Left forelimb (tissue), 1 donor: ENCODE measurements at places on chromosomes 2 and 18.

DNA sequence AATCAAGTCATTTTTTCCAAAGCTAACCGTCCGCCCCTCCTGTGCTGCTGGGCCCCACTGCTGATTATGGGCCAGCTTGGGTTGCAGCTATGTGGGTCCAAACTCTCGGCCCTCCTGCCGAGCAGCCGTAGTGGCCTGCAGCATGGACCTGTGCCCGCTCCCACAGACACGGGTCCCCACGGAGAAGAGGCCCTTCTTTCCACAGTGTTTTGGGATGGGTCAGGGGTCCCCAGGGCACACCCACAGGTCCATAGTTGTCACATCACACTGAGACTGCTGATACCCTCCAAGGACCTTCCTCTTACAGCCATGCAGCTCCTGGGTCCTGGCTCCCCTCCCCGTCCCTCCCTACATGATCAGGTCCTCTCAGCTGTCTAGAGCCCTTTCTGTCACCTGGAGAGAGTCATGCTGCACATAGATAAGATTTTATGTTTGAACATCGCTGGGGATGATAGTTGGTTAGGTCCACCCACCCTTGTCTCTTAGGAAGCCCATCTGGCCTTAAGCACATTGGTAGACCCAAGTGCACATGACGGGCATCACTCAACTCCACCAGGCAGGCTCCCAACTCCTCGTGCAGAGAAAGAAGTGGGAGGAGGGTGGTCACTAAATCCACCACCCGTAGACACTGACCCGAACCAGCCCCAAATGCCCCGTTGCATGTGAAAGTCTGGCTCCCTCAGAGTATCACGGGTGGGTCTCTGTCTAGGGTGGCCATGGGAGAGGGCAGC is 17.5 kb downstream of the GPR55 start:
- peak; percentile 44 for DNase-seq

DNA sequence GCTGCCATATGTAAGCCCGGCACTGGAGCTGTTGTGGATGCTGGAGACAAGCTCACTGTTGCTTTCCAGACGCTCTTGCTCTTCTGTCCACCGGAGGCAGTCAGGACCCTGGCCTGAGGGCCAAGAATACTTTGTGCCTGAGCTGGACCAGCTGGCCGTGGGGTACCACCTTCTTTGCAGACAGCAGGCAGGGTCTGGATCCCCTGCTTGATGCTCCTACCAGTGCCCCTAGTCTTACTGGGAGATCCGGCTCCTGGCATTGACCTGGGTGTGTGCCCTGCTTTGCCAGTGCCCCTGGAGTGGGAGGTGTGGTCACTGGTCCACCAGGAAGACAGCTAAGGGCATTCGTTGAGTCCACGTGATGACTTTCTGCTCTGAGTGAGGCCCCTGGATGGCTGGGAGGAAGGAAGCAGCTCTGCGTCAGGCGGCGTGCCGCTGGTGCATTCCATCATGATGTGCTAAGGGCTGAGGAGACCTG is 59.3 kb downstream of the LRRFIP1 start:
- DNase-seq = no peak

GRCh38 chr2:72145289-72145657 is 2.4 kb downstream of the CYP26B1 start:
- DNase-seq = no peak

DNA sequence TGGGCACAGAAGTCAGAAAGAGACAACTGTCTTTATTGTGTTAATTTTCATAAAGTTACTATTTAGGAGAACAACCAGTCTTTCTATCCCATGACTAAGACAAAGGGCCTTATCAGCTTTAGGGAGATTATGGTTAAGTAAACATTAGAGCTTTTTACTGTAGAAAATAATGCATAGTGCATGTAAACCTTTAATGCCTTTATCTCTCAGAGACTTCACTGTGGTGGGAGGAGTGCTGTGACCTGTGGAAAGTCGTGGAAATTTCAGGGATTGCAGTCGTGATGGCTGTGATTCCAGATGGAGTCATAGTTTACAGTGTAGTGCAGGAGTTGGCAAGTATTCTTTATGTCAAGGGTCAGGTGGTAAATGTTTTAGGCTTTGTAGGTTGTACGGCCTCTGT is 15.8 kb downstream of the ZNF236 start:
- no peak for DNase-seq

- DNase-seq = no peak
Observed at GRCh38 chr18:73136134-73136533, 268.3 kb upstream of the NETO1 start.

- DNase-seq = no peak
Observed at GRCh38 chr2:161947836-161948235, 126.2 kb downstream of the DPP4 start.

DNA sequence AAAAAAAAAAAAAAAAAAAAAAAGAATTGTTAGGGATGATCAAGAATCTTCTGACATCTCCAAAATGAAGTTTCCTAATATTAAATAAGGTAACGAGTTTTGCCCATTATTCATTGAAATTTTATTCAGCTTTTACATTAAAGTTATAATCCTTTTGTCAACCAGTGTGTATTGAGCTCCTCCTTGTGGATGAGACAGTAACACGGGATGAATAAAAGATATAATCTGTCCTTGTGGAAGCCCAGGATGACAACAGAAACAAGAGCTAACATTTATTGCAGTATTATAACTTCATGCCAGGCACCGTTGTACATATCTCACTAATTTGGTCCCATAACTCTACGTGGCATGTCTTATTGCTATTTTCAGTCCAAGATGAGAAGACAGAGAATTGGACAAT is 33.4 kb upstream of the SERPINB7 start:
- DNase-seq = no peak

GRCh38 chr2:152615177-152615576 is 102.1 kb downstream of the PRPF40A start:
- no peak for DNase-seq

- no peak for DNase-seq
Observed at GRCh38 chr2:199973703-199974102, 18.3 kb downstream of the MAIP1 start.

GRCh38 chr2:188078534-188078933 is 213.1 kb upstream of the GULP1 start:
- no peak for DNase-seq

GRCh38 chr2:205628422-205628821 is 53.9 kb upstream of the NRP2 start:
- DNase-seq = no peak

- DNase-seq = no peak
Observed at GRCh38 chr2:18907508-18907907, 318.1 kb upstream of the NT5C1B start.

- no peak for DNase-seq
Observed at GRCh38 chr2:107437807-107438206, 388.9 kb upstream of the RGPD4 start.

DNA sequence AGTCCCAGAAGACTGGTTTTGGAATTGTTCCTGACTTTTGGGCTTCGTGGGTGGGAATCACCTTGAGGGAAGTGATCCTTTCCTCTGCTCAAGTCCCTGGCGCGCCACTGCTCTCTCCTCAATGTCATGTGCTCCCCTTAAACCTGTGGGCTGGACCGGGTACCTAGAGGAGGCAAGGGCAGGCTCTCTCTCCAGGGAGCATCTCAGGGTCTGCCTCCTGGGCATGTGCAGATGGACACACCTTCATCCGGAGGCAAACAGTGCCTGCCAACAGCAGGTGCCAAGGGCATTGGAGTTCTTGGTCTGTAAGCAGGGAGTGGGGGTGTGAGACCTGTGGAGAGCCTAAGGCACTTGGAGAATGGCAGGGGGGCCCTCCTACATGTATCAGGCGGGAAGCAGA is 142.6 kb downstream of the INHBB start:
- no peak for DNase-seq

DNA sequence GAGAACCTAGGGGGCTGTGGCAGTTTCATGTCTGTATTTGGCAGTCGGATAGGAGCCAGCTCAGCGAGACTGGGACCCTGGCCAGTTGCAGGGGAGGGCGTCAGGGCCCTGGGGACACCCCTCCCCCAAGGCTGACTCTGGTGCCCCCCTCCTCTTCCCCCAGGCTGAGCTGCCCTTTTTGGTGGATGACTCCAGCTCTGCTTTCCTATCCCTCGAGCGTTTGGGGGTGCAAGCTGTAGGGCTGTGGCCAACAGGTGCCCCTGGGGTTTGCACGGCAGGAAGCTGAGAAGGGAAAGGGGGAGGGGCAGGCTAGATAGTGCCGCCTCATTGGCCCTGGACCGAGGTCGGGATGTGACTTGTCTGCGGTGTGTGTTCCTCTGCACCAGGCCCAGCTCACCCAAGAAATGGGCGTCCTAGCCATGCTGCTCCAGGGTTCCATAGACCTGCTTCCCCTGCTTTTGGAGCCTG is 26.4 kb downstream of the SPEG start:
- DNase-seq = no peak

DNA sequence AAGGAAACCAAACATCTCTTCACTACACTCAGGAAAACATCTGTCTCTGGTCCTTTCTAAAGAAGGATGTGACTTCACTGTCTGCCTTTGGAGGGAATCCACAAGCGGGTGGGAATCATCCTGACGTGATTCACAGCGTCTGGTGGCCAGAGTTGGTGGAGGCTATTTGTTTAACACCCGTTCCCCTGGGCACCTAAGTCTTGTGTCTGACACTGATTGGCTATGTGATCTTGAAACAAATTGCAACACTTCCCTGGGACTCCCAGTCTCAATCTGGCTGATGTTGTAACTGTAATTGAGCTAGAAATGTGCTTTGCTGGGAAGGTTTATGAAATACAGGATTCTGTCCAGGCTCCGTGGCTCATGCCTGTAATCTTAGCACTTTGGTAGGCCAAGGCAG is 28.8 kb upstream of the SIX3 start:
- DNase-seq = no peak

DNA sequence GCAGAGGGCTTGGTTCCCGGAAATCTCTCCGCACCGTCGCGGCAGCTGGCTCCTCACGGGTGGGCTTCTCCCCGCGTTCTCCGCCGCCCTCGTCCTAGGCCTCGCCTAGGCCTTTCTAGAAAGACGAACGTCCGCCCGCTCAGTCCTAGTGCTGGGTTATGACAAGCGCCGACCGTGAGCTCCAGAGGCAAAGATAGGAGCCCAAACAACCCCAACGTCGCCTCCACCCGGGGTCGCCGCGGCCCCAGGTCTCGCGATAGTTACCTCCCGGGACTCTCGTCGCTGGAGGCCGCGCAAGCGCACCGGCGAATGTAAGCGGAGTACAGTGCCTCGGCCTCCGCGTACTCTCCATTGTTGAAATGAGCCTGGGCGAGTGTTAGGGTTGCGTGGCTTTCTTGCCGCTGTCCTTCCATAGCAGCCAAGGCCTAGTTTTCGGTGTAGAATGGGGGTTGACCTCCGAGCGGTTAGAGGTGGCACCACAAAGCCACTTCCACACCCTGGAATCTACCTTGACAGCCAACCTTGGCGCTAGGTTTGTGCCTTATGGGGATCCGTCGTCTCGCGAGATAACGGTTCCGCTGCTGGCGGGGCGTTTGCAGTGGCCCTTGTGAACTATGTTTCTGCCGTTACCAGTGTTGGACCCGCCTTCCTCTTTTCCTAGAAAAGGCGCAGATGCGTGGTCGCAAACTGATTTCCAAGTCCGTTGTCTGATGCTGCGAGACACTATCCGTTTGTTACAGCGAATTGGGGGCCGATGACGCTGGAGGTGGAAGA is at the start of gene TTC32:
TSS of gene TTC32 (minus strand) at position 542 of the 774 bp plus-strand sequence. CDS start at position 413, 129 bp downstream.
- DNase-seq = peak; percentile 97

- DNase-seq = no peak
Observed at GRCh38 chr2:20409039-20409438, 37.8 kb upstream of the RHOB start.

GRCh38 chr2:74585406-74586185 is 31.1 kb downstream of the DOK1 start:
- DNase-seq = no peak

- DNase-seq = no peak
Observed at GRCh38 chr2:64325852-64326577, 127.9 kb upstream of the LGALSL start.

- DNase-seq = no peak
Observed at GRCh38 chr2:81767187-81767912, 1462.8 kb upstream of the LRRTM1 start.

DNA sequence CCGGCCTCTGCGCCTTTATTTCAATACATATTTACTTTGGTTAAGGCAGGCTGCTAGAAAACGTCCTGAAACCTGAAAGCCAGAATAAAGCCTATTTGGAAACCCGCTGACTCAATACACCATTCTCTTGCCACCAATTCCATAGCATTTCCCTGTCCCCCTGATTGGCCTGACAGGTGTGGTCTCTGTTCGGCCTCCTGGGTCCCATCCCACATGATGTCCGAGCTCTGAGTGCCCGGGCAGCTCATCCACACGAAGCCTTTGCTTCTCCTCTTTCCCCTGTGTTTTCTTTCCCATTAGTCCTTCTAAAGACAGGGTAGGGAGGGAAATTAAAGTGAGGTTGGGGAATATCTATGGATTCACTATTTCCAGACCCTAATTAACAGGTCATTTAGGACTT is 42.6 kb upstream of the ZNF516 start:
- DNase-seq = no peak

GRCh38 chr2:25894135-25894830 is 16.0 kb upstream of the ASXL2 start:
- DNase-seq = no peak

DNA sequence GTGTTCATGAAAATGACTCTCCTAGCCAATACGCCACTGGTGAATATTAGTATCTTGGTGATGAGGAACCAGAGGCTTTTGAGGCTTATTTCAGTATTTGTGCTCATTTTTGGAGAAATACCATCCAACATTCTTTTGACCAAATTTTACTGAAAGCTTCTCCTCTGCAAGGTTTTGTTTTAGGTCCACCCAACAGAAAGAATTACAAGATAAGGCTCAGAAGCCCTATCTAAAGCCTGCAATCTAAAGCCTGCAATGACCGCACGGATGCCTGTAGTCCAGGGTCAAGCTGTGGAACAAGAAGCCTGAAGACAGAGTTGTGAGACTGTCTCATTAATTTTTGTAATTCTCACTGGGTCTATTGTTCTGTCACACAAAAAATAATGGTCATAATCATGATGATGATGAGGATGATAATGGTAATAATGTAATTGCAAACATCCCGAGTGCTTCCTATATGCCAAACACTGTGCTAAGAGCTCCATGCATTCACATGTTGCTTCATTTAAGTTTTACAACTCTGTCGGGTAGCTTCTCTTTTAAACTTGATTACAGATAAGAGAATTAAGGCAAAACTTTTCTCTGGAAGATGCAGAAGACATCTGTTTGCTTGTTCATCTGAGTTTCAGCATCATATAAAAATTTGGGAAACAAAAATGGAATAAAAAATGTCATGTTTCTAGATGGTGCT is 33.2 kb upstream of the NCOA1 start:
- DNase-seq = no peak

DNA sequence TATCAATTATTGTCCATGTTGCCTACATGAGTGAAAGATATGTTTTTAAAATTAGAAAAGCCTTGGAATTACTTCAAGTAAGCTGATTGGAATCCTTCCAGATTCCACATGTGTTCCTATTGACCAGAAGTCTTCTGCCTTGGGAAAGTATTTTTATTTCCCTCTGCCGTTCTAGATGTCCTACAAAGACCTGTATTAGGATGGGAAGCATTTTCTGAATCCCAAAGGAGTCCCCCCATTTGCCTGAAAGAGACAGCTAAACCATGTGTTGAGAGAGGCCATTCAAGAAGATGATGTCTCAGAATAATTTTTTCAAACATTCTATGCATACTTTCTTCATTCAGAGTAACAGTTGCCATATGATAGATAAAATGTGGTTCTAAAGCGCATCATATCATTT is 19.0 kb upstream of the MYO1B start:
- no peak for DNase-seq

GRCh38 chr18:36327352-36328316 is 30.1 kb downstream of the FHOD3 start:
- DNase-seq = no peak

- no peak for DNase-seq
Observed at GRCh38 chr2:68556381-68556780, 87.0 kb upstream of the PROKR1 start.
